ENCODE measurements at places on chromosomes 16 and 17.

DNA sequence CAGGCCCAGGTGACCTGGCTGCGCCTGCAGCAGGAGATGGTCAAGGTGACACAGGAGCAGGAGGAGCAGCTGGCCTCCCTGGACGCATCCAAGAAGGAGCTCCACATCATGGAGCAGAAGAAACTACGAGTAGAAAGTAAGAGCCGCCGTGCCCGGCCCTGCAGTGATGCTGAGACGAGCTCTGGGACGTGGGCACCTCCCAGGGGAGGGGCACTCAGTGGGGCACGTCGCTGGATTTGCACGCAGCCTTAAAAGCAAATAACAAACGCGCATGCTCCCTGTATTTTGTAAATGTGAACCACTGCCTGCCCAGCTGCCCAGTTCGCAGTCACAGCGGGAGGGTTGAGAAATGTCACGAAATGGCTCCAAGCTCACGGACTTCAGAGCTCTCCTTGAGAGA, 15.3 kb upstream of the GAA start:
- DNase-seq, result no peak
- peaks cover 8% of the 10 kb centered on the region for H3K4me1 ChIP-seq
- no peak overlapping the region for H3K4me3 ChIP-seq
- peaks cover 19% of the 10 kb centered on the region for H3K27me3 ChIP-seq

GRCh38 chr17:69375229-69375628, 39.3 kb upstream of the MAP2K6 start:
- no peak for DNase-seq
- peaks cover 12% of the 10 kb centered on the region for H3K4me1 ChIP-seq
- H3K4me3 ChIP-seq, result no peak overlapping the region
- H3K27me3 ChIP-seq, result no peaks in the 10 kb centered on the region

DNA sequence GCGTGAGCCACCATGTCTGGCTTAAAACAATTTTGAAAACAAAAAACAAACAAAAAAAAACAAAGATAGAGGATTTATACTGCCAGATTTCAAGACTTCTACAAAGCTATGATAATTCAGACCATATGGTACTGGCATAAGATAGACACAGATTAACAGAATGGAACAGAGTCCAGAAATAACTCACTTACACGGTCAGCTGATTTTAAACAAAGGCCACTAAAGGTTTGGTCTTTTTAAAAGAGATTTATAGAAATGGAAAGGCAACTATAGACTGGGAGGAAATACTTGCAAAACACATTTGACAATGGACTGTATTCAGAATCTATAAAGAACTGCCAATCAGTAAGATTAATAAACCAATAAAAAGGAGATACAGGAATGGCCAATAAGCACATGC, 48.6 kb upstream of the MNT start:
- H3K36me3 ChIP-seq, result peaks cover 15% of the 10 kb centered on the region
- DNase-seq, result no peak
- no peaks in the 10 kb centered on the region for H3K27me3 ChIP-seq
- H3K4me3 ChIP-seq, result no peak overlapping the region
- H3K27ac ChIP-seq, result no peak overlapping the region

DNA sequence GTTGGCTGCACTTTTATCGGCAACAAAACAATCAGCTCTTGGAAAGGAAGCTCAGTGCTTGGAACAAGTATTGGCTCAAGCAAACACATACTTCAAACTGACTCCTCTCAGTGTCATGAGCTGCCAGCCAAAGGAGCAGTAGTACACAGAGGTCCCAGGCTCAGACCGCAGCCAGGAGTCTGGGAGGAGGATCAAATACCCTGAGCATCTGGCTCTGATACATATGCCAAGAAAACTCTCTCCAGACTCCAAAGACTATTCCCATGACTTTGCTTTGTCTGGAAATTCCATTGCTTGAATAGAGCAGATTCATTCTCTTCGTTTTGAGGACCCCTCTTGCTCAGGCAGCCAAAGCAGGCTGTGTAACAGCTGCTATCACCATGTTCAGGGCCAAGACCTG, 501.6 kb upstream of the PSMD7 start:
- no peak overlapping the region for H3K27ac ChIP-seq
- no peak for DNase-seq
- H3K4me3 ChIP-seq, result no peak overlapping the region
- H3K4me1 ChIP-seq, result no peaks in the 10 kb centered on the region
- no peaks in the 10 kb centered on the region for H3K36me3 ChIP-seq

GRCh38 chr16:83473926-83474650, 333.7 kb upstream of the HSBP1 start:
- peaks cover 9% of the 10 kb centered on the region for H3K27me3 ChIP-seq
- no peaks in the 10 kb centered on the region for H3K4me1 ChIP-seq
- H3K36me3 ChIP-seq, result no peaks in the 10 kb centered on the region
- no peak overlapping the region for H3K4me3 ChIP-seq
- H3K27ac ChIP-seq, result no peak overlapping the region
- no peak for DNase-seq

DNA sequence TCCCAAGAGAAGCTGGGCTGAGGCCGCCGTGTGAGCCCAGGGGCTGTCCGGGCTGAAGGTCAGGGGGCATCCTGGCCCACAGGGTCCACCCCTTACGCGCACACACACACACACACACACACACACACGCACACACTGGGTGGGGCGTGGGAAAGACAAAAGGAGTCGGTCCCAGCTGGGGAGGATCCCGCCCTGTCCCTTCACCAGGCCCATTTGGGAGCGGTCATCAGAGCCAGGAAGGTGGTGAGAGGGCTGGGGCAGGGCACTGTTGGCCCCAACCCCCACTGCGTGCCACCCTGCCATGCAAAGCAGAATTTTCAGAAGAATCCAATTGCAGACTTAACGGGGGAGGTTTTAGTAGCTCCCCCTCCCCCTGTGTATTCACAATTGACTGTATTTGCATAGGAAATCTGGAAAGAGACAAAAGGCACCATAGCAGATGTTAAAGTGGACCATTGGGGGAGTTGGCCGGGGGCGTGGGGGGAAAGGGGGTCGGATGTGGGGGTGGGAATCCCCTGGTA, 11.3 kb upstream of the CD300A start:
- H3K27ac ChIP-seq, result no peak overlapping the region
- H3K4me1 ChIP-seq, result peaks cover 11% of the 10 kb centered on the region
- DNase-seq, result no peak
- H3K4me3 ChIP-seq, result no peak overlapping the region
- no peaks in the 10 kb centered on the region for H3K36me3 ChIP-seq
- peaks cover 32% of the 10 kb centered on the region for H3K27me3 ChIP-seq

GRCh38 chr16:65523283-65523944, 401.6 kb upstream of the CDH11 start:
- H3K27ac ChIP-seq, result no peak overlapping the region
- no peaks in the 10 kb centered on the region for H3K27me3 ChIP-seq
- no peak overlapping the region for H3K4me3 ChIP-seq
- no peaks in the 10 kb centered on the region for H3K4me1 ChIP-seq

DNA sequence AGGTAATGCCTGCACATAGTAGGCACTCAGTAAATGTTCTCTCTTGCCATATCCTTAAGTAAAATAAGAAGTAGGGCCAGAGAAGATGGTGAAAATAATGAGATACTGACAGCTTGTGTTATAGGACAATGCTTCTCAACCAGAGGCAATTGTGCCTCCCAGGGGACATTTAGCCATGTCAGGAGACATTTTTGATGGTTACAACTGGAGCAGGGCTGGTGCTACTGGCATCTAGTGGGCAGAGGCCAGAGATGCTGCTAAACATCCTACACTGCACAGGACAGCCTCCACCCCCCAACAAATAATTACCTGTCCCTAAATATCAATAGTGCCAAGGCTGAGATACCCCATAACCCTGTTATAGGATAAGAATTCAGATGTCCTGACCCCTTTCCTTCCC, 1.7 kb downstream of the RAD51D start:
- DNase-seq, result no peak
- peak overlapping the region; percentile 87 for H3K4me3 ChIP-seq
- peaks cover 25% of the 10 kb centered on the region for H3K36me3 ChIP-seq
- peaks cover 46% of the 10 kb centered on the region for H3K4me1 ChIP-seq
- H3K27ac ChIP-seq, result peak overlapping the region; percentile 70

DNA sequence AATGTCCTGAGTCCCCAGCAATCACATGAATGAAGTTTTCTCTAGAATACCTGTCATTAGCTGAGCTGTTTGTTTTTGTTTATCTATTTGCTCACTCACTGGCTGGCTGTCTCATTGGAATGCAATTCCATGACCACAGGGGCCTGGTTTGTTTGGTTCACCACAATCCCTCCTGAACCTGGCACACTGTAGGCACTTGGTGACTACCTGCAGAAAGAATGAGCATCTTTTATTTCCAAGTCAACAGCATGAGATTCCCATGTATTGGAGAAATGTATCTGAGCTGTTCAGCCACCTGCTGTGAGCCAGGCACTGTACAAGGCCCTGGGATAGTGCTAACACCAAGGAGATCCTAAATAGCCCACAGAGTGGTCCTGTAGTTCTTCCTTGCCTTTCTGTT, 345.1 kb downstream of the XYLT1 start:
- H3K36me3 ChIP-seq, result peaks cover 73% of the 10 kb centered on the region
- H3K27ac ChIP-seq, result no peak overlapping the region
- no peak overlapping the region for H3K4me3 ChIP-seq
- DNase-seq, result no peak

DNA sequence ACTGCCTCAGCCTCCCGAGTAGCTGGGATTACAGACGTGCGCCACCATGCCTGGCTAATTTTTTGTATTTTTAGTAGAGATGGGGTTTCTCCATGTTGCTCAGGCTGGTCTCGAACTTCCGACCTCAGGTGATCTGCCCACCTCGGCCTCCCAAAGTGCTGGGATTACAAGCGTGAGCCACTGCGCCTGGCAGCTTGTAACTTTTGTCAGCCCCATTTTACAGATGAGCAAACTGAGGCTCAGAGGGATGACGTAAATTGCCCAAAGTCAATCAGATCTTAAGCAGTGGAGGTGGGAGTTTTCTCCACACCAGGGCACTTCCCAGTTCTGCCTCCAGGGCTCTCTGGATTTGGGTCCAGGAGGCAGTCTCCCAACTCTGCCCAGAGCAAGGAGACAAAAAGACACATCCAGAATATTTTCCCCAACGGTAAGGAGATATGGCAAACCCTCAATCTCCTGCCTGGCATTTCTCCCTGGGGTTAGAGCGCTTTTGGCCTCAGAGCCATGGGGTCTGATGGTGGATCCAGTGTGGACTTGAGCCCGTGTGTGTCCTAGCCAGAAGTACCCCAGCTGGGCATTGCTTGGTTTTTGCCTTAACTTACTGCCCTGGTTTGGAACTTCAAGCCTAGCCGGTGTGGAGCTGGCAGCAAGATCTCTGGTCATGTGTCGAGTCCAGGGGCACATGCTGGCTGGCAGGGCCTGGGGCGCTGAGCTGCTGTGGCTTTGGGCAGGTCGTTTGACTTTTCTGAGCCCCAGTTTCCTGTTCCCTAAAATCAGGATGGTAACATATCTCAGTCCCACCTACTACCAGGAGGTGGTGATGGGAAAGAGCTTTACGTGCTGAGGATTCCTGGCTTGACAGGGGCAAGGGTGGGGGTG, 3.4 kb downstream of the ADAM11 start:
- no peaks in the 10 kb centered on the region for H3K4me1 ChIP-seq
- DNase-seq, result no peak
- no peaks in the 10 kb centered on the region for H3K36me3 ChIP-seq
